ENCODE measurements at places on chromosomes 3 and 15.

- DNase-seq = no peak
Measured at GRCh38 chr3:88010810-88011209, 48.0 kb downstream of the CGGBP1 start.

- DNase-seq = no peak
Measured at GRCh38 chr15:57364282-57365007, 11.9 kb upstream of the CGNL1 start.

DNA sequence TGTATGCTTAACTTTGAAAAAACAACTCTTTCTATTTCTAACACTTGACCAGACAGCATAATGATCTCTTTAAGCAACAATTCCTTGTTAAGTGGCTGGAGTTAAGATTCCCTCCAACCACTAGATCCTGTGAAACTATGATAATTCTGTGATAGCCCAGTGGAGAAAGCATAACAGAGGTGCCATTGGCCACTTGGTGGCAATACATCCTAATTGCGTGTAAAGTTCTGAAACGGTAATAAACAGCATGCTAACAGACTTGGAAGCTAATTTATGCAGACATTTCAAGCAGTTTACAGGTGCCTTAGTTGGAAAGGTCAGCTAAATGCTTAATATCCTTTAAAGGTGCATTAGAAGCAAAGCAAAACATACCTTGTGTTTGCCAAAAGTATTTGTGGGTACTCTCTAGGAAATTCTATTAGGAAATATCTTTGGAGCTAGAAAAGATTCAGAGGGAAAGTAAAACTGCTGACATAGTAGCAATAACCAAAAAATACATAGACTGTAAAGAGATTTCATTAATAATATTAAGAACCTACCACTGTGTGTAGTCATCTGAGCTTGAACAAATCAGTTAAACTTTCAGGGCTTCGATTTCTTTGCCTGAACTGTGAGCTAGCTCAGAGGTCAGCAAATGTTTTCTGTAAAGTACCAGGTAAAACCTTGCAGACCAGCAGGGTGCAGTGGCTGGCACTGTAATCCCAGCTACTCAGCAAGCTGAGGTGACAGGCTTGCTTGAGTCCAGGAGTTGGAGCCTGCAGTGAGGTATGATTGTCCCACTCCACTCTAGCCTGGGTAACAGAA, 19.0 kb upstream of the CSTA start:
- no peak for DNase-seq

DNA sequence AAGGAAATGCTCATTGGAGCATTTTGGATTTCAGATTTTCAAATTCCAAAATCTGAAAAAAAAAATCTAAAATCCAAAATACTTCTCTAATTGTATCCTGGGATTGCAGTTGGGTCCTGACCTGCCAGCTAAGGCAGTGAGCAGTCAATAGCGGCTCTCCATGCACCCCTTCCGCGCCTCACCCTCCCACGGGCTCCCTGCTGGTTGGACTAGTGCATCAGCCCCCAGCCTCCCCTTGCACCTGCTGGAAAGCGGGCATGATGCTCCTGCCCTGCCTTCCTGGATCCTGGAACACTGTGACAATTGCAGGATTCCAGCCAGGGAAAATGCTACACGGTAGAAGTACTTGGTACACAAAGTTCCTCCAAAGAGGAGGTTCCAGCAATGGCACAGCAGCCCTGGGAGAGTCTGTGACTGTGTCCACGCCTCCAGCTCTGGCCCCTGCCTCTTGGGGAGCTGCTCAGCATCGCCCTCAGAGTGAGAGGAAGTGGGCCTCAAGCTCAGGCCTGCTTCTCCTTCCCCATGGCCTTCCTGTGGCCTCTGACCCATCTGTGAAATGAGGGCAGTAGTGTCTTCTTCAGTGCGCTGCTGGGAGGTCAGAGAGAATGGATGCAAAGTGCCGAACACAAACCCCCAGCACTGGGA, 39.5 kb upstream of the CHRNB4 start:
- DNase-seq = no peak

DNA sequence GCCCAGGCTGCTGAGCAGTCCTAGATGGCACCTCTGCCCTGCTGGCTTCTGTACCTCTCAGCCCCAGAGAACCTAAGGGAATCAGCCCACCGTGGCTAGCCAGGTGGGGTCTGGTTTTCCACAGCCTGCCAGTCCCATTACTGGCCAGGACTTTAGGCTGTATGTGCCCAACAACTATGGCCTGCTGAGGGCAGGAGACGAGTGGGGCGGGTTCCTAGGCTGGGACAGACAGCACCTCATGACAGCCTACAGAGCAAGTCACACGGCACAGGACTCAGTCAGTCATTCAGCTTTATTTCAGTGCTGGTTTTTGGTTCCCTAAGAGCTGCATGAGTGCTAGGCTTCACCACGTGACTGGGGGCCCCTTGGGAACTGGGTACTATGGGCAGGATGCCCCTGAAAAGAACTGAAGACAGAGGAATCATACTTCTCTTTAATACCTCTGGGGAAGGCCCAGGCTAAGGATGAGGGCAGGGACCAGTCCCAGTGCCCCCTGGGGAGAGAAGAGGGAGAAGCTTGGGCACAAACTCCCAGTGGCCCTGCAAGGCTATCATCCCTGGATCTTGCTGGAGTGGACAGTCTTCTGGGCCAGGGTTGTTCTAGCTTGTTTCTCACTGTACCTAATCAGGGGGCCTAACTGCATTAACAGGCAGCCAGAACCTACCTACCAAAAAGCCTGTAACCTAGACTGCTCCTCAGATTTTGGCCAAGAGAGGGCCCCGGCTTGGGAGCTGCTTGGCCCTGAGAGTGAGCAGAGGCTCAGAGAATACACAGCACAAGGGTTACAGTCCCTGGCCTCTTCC, 14.8 kb downstream of the CLK3 start:
- DNase-seq = no peak

DNA sequence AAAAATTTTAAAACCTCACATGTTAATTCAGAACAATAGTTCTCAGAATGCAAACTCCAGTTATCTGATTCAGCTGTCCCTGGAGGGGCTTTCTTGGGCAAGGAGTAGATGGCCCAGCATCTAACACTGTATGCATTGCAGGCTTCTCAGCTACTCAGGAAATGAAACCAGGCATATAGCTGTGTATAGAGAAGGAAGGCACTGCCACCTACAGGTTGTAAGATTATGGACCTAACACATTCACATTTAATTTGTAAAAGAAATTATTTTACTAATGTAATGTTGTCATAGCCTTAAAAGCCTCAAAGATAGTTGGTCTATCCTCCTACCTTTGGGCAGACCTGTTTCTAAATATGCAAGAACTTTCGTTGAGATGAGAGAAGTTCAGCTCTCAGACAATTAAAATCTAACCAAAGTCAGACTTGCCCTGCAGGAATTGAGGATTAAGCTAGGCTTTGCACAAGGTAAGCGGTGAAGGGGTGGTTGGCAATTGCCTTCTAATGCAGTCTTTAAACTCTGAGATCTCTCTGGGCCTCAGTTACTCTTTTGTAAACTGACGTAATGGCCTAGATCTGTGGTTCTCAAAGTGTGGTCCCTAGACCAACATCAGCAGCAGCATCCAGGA, 132.8 kb upstream of the SLC24A5 start:
- DNase-seq = no peak

DNA sequence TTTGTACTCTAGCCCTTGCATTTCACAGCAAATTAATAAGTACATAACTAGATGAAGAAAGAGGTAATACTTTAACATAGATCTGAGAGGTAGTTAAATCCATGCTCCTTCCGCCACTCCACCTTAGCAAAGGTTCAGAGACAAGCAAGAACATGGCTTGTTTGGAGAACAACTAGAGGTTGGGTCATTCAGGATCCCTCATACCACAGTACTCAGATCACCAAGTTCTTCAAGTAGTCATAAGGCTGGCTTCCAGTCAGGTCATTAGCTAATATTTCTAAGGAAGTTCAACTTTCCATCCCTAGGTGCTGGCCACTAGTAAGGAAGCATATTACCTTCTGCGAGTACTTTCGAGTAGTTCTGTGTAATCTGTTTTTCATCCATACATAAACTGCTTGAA, 44.1 kb downstream of the CD200R1 start:
- no peak for DNase-seq

DNA sequence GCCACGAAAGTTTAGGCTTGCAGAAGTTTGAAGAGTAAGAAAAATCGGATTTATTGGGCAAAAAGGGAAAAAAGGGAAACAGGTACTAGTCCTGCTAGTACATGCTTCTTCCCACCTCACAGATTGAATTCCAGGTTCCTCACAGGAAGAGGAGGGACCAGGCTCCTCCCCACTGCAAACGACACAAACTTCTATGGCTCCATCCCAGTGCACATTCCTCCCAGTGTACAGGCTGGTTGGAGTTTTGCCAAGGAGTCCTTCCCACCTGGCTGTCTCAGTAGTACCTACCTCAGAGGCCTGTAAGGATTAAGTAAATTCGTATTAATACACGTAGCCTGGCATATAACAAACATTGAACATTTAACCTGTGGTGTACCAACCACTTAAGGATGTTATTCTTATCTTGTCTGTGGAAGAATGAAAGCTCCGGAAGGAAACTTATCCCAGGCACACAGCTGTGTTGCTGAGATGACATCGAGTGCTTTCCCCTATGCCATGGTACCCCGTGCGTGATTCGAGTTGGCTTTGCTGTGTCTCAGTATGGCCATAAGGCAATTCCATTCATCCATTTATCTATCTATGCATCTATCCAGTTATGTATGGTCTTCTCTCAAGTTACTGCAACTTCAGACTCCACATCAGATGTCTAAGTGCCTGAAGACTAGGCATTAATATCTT, 294.3 kb downstream of the LRTM1 start:
- no peak for DNase-seq

- DNase-seq = no peak
Measured at GRCh38 chr3:30500666-30501399, 105.6 kb upstream of the TGFBR2 start.
